T-helper 1 cell (primary cell): ENCODE measurements at places on chromosomes 2 and 18.

GRCh38 chr18:71040161-71040560, 751.3 kb downstream of the SOCS6 start:
- DNase-seq, result no peak

DNA sequence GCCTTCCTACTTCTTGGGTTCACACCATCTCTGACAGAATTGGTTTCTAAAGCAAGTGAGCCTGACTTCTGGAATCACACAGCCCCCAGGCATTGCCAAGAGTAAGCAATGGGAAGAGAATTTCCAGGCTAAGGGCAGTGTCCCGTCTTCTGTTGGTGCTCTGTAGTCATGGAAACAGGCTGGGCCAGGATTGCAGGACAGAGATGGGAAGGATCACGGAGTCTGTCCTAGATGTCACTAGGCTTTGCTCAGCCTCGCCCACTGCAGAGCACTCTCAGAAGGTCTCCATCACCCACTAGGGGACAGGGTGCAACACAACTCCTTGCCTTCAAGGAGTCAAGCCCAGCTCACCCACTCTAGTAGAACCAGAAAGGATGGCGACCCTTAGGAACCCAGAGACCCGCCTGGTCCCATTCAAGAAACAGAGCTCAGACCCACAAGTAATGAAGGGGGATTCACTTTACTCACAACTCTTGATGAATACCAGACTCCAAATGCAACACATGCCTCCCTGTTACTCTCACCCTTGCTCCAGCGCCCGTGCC, 48.6 kb upstream of the TEX51 start:
- no peak for DNase-seq

DNA sequence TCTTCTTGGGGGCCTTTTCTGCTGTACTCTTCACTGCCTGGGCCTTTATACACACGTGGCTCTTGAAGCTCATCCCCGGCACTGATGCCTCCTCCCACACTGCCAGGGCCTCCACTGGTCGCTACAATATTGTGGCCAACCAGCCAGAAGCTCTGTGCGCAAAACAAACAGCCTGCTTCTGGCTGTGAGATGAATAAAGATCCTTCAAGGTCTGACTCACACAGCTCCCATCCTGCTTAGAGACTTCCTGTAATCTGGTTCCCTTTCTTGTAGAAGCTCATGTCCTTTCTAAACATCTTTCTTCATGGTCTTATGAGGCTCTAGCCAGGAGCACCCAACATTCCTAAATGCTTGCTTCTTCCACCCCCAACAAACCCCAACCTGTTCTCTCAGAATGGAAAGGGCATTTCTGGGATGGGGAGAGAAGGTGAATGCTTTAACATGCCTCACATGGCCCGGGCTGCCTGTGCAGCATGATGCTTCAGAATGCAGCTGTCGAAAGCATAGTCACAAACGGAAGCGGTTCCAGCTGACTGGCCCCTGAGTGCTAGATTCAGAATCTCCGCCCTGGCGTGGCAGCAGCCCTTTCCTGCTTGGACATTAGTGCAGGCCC, 24.6 kb downstream of the NRP2 start:
- no peak for DNase-seq

DNA sequence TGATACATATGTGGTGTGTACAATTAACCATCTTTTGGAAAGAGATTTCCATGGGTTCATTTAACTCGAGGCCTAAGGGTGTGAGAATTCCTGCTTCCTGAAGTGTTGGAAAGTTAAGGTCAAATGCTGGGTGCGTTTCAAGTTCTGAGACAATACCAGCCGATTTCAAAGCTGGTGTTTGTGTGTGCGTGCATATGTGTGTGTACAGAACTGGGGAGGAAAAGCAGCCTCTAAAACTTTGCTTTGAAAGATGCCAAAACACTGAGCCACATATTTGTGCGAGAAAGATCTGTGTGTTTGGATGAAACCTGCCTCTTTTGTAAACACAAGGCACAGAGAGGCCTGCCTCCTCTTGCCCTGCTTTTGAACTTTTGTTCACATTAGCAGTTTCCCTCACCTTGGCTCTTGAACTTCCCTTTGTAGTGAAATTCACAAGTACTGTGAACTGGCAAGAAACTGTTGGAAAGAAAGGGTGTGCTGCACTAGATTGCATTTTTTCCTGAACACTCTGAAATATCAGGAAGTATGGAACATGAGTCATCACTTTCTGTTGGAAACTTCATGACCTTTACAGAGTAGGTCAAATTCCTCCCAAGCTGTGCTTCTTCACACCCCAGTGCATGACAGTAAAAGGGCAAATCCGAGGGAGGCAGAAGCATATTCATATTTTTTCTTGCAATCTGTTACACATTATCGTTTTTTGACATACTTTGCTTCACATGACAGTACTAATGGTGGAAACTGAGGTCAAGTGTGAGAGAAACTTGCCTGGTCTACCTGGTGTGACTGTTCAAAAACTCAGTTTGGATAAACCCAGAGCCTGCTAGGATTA, 20.0 kb upstream of the CAVIN2 start:
- no peak for DNase-seq

- no peak for DNase-seq
These were observed 165.7 kb downstream of the WDPCP start for GRCh38 chr2:63422556-63422955.
